ENCODE measurements at places on chromosomes 16 and 17.

DNA sequence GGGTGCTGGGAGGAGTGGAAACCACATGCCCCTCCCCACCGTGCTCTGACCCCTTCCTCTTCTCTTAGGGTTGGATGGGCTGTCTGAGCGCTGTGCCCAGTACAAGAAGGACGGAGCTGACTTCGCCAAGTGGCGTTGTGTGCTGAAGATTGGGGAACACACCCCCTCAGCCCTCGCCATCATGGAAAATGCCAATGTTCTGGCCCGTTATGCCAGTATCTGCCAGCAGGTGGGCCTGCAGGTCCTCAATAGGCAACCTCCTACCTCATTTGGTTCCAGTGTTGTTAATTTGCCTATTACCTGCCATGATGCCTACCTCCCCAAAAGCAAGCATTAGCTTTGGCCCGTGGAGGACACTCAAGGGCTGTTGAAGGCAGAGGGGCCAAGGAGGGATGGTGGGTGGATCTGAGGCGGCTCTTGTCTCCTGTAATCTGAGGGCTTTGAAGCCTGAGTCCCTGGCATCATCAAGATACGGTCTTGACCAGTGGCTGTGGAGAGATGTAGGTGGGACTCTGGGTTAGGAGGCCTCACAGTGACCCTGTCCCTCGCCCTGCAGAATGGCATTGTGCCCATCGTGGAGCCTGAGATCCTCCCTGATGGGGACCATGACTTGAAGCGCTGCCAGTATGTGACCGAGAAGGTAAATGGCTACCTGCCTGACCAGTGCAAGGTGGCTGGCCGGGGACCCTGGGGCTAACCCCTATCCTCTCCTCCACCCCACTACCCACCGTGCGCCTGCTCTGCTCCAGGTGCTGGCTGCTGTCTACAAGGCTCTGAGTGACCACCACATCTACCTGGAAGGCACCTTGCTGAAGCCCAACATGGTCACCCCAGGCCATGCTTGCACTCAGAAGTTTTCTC lies 3.4 kb downstream of the ALDOA start:
- DNase-seq, result no peak

GRCh38 chr16:11023262-11024039 lies 79.1 kb downstream of the CLEC16A start:
- DNase-seq, result no peak

DNA sequence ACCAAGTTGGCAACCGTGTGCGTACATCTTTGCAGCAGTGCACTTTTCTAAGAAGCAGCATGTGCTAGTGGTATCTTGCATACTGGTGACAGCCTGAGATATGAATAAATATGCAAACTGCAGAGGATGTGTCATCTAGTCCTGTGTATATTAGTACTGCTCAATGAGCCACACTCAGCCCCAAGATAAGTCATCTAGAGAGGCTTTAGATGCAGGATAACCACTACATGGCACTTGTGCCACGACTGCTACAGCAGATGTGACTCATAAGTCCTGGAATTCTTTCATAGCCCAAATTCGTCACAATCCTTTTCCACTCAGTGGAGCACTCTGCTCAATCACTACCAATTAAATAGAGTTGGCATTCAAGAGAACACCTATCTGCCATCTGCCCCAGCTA lies 171.5 kb downstream of the AXIN2 start:
- DNase-seq, result no peak

- no peak for DNase-seq
These were observed 183.7 kb downstream of the FOXL1 start for GRCh38 chr16:86762095-86762494.

GRCh38 chr17:43723697-43724359 lies 34.8 kb downstream of the SOST start:
- no peak for DNase-seq

DNA sequence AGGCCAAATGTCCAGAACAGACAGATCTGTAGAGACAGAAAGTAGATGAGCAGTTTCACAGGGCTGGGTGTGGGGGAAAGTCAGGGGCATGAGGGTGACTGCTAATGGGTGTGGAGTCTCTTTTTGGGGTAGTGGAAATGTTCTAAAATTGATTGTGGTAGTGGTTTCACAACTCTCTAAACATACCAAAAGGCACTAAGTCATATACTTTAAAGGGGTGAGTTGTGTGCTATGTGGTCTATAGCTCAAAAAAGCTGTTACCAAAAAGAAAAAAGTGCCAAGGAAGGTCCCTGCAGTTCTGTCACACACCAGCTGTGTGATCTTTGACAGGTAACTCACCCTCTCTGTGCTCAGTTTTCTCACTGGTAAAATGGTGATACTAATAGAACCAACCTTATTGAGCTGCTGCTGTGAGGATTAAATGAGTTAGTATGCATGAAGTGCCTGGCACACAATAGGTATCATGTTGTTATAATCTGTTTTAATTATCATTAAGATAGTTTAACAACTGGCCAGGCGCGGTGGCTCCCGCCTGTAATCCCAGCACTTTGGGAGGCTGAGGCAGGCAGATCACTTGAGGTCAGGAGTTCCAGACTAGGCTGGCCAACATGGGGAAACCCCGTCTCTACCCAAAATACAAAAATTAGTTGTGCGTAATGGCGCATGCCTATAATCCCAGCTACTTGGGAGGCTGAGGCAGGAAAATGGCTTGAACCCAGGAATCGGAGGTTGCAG lies 10.3 kb downstream of the ITGAX start:
- DNase-seq, result no peak

DNA sequence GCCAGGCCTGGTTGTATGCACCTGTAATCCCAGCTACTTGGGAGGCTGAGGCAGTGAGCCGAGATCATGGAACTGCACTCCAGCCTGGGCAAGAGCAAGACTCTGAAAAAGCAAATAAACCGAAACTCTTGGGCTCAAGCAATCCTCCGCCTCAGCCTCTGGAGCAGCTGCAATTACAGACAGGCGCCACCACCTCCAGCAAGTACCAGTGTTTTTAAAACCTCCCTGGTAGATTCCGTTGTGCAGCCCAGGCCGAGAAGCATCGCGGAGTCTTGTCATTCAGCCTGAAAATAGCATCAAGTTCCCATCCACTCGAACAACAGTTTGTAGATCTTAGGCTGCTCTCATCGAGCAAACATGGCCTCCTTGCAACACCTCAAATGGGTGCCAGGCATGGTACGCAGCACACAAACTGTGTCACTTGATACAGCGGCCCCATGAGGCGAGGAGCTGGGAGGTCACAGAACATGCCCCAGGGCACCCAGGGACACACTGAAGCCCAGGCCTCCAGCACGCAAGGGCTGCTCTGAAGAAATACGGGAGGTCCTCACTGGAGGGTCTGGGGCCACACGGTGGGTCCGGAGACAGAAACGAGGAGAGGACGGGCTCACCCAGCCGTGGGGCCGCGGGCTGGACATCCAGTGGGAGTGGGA lies 18.1 kb downstream of the TMC6 start:
- DNase-seq, result no peak

DNA sequence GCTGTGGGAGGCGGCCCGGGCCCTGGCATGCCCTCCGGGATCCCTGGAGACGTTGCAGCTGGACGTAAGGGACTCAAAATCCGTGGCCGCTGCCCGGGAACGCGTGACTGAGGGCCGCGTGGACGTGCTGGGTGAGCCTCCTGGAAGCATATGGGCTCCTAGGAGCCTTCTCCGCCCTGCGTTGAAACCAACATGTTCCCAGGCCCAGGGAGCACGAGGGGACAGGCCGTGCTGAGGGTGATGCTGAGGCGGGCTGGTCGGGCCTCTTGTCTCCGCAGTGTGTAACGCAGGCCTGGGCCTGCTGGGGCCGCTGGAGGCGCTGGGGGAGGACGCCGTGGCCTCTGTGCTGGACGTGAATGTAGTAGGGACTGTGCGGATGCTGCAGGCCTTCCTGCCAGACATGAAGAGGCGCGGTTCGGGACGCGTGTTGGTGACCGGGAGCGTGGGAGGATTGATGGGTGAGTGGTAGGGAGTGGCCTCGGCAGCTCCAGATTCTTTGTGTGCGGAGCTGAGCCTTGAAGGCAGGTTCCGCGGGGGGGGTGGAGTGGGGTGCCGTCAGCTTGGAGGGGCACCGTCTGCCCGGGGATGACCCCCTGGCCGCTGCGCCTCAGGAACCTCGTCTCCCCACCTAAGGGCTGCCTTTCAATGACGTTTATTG lies 567 bp downstream of the HSD17B1 start:
- no peak for DNase-seq

GRCh38 chr17:18217412-18218015 lies 7.9 kb upstream of the LLGL1 start:
- peak; percentile 31 for DNase-seq

GRCh38 chr17:50558941-50559614 lies 1.4 kb upstream of the CACNA1G start:
- no peak for DNase-seq

Measured in activated CD8-positive, alpha-beta memory T cell treated with anti-CD3 and anti-CD28 coated beads for 1 hour (primary cell).